Fibroblast of skin of right quadriceps (primary cell): ENCODE measurements at places on chromosomes 1 and 21.
A peak's percentile ranks its signal among the peaks of the same experiment; 100 is the strongest.

- DNase-seq: peak; percentile 7
Measured at GRCh38 chr1:54653036-54653435, 11.4 kb downstream of the MROH7 start.

DNA sequence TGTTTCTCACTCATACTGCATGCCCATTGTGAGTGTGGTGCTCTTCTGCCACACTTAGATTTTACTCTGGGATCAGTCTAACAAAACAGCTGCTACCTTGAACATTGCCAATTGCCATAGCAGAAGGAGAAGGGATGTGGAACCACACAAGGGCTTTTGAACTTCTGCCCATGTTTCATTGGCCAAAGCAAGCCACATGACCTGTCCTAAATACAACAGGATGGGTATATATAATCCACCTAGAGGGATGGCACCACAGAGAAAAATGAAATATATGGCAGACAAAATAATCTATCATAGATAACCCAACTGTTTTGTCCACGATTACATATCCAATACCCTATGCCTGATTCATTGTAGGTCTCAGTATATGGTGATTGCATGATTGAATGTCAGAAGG is 26.3 kb downstream of the PDE4B start:
- no peak for DNase-seq

GRCh38 chr1:206794294-206794908 is 22.1 kb upstream of the IL10 start:
- DNase-seq: no peak

- peak; percentile 83 for DNase-seq
Measured at GRCh38 chr1:204213668-204214662, at the start of gene GOLT1A. Gene GOLT1A (minus strand): TSS chr1:204213988. CDS start chr1:204213906, 82 bp downstream.

GRCh38 chr1:43538143-43538487 is 7.4 kb downstream of the PTPRF start:
- no peak for DNase-seq

DNA sequence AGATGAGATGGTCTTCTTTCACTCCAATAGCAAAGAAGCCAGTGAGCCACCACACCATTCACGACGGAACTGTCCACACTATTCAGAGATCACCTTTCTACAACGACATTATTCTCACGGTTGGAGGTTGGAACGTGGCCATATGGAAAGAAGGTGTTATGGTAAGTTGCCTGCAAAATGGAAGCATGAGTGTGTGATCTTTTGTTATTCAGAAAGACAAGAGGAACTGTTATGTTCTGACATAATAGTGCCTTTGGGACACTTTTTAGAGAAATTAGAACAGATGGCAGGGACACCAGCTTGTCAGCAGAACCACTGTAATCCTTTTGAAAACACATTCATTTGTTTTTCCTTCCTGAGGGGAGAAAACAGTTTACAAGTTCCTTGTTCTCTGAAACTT is 75.8 kb upstream of the MCOLN3 start:
- no peak for DNase-seq

DNA sequence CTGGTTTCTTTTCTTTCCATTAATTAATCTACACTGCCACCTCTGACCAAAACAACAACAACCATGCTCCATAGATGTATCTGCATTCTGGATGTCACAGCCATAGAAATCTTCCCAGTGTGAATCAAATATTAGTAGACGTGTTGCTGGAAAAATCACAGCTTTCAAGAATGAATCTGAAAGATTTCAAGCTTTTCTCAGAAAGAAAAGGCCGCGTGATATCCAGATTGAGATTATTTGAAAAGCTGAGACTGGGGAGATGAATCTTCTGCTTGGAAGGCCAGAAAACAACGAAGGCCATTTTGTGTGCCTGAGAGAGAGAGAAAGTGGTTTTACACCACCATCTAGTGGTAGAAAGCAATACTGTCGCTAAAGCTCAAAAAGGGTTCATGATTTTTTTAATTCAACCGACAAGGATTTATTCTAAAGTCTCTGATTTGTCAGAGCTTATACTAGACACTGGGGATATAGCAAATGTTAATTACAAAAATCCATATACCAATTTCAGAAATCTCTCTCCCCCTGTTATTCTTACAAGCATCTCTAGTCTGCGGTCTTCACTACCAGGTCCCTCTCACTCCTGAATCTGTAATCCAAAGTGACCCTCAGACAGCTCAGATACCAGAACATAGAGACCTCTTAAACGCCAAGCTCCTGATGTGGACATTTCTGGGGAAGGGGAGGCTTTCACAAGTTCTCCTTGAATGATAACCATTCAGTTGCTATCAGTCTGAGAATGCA is 87.5 kb upstream of the SGIP1 start:
- peak; percentile 76 for DNase-seq
